ENCODE measurements at places on chromosomes 2 and 18.

DNA sequence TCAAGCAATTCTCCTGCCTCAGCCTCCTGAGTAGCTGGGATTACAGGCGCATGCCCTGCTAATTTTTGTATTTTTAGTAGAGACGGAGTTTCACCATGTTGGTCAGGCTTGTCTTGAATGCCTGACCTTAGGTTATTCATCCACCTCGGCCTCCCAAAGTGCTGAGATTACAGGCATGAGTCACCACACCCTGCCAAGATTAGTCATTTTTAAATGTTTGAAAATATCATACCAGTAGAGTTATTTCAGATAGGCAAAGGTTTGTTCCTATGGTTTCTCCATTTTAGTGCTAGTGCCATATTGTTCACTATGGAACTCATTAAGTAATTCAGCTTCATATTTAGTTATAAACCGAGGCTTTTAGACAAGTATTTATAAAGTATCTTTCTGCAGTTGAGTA, 52.3 kb downstream of the HIBCH start:
- no peak for DNase-seq

- DNase-seq = no peak
These were observed 590 bp downstream of the IFIH1 start for GRCh38 chr2:162317861-162318327.

DNA sequence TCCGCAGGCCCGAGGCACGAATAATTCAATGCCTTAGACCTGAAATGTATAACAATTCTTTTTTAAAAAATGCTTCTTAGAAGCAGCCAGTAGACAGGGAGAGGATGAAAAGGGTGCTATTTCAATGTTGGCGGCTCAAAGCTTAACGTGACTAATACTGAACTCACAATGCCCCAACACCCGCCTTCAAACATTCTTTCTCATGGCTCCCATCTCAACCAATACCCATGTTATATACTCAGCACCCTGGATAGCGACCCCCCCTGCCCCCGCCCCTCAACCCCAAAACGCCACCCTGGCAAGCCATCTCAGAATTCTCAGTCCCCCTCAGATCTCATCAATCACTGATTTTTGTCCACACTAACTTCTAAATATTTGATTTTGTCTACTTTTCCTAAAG, 4.4 kb downstream of the FBXO41 start:
- no peak for DNase-seq

GRCh38 chr2:160137464-160137863, 62.6 kb downstream of the ITGB6 start:
- no peak for DNase-seq

DNA sequence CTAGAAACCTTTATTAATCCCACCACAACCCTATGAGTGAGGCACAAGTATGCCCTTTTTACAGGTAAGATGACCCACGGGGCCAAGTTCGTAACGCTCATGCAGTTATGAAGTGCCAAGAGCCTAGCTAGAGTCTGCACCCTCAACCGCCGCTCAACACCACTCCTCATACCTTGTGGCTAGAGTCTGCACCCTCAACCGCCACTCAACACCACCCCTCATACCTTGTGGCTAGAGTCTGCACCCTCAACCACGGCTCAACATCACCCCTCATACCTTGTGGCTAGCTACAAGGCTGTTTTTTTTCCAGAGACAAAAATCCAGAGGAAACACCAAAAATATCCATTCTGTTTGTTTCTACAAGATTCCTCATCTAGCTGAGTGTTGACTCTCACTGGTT, 4.6 kb downstream of the TXNL4A start:
- no peak for DNase-seq

- no peak for DNase-seq
These were observed 1.6 kb downstream of the CASP8 start for GRCh38 chr2:201261906-201262305.

DNA sequence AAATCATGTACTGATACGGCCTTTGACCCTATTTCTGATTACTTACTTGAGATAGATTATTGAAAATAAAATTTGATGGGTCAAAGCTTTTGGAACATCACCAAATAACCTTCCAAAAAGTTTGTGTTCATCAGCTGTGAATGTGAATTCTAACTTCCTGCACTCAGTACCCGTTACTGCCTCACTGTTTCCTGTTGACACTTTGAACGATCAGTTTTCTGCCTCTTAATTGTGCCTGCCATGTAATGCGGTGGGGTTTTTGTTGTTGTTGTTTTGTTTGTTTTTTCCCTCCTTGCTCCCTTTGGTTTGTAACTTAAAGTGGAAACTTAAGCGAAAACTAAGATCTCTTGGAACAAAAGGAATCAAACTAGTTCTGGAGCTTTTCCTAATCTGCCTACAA, 18.9 kb downstream of the ATG16L1 start:
- no peak for DNase-seq

DNA sequence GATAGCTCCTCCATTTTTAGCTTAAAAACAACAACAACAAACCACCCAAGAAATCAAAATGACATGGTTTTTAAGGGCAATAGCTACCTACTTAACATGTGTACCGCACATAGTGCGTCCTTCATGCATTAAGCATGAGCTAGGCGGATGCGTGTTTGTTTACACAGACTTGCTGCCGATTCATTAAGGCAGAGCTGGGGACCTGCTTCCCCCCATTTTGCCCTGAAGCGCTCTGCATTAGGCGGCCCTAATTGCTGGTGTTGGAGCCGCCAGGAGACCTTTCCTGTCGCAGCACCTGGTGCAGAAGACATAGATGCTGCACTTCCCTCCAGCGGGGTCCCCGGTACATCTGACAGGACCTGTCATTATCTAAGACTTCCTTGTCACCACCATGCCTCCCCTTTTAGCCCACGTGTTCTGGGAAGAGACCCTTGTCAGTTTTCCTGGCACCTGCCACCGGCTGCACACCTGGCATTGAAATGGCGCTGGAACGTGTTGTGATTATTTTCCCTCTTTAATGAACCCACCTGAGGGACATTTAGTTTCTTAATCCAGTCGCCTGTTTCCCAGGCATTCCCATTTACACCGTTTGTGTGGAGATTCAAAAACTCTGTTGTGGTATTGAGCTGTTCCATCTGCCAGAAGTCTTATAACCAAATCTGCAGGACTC, 261.1 kb upstream of the RAB12 start:
- no peak for DNase-seq

DNA sequence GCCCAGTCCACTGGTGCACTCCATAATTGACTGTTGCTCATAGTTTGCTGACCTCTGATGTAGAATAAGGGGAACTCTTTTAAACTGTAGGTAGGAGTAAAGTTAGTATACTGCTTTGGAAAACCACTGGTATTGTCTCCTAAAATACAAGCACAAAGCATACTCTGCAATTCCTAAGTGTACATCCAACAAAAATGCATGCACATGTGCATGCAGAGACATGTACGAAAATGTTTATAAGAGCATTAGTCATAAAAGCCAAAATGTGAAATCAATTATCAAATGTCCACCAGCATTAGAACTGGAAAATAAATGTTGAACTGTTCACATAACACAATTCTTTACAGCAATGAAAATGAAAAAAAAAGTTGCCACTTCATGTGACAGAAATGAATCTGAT, 39.8 kb upstream of the DDX18 start:
- no peak for DNase-seq
